ENCODE measurements at places on chromosomes 5 and 9.

DNA sequence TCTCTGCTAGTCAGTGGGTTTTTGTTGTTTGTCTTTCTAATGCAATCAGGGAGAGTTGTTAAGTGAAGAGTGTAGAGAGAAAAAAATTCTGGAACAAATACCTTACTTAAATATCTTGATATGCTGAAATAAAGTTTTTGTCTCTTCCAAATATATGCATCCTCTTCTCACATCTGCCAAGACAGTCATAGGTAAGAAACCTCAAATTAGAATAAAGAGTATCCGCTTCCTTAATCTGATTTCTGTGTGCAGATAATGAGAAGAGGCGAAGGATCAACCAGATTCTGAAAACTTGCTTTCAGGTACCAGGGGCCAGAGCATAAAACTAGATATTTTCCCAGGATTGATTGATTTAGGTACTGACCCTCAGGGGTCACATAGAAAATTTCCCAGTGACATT, 11.3 kb upstream of the IL6ST start:
- no peak for DNase-seq

DNA sequence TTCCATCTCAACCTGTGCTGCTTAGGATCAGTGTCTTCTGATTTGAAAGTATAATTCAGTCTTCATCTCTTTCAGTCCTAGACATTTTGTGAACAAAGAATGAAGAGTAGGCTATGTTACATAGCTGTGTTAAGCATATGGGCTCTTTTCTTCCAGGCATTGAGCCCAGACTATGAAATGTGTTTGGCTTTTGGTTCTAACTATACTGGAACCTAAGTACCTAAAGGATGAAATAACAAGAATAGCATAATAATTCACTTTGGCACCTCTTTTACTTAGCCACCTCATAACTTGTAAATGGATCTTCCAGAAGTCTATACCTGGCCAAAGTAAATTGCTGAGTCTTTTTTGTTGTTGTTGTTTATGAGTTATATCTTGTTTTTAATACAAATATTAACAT, 71.4 kb downstream of the SLF1 start:
- no peak for DNase-seq

GRCh38 chr5:1206521-1207412, 5.4 kb downstream of the SLC6A19 start:
- DNase-seq, result no peak

DNA sequence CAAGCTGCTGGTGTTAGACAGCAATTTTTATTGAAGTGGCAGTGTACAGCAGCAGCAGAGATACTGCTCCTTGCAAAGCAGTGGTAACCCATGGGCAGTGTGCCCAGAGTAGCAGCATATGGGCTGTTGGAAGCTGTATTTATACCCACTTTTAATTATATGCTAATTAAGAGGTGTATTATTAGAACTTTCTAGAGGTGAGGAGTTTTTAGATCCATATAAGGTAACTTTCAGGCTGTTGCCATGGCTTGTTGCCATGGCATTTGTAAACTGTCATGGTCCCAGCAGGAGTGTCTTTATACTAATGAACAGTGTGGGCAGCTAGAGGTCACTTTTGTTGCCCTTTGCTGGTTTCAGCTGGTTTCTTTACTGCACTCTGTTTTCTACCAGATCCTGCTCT, 3.7 kb upstream of the PJA2 start:
- DNase-seq, result no peak

DNA sequence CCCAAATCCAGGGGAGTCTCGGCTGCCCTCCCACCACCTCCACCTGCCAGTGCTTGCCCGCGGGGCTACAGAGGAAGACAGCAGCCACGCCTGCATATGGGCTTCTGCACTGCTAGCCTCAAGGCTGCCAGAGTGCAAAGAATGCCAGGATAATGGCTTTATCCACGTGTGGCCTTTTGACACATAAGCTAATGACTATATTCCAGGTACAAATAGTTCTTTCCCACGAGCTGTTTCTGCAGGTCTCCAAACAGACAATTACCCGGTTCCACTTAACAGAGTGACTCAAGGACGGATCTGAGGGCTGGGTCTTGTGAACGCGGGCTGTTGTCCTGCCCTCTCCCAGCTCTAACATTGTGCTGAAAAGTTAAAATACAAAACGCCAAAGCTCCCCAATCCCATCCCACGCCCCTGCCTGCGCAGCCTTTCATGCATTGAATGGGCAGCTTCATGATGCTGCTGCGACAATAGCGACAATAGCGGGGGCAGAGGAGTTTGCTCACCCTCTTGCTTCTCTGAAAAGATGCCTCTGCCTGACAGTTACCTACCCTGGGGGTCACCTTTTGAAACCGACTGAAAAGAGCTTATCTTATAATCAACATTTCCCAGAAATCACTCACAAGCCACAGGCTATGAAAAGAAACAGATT, 39.1 kb upstream of the MSH3 start:
- DNase-seq, result no peak

DNA sequence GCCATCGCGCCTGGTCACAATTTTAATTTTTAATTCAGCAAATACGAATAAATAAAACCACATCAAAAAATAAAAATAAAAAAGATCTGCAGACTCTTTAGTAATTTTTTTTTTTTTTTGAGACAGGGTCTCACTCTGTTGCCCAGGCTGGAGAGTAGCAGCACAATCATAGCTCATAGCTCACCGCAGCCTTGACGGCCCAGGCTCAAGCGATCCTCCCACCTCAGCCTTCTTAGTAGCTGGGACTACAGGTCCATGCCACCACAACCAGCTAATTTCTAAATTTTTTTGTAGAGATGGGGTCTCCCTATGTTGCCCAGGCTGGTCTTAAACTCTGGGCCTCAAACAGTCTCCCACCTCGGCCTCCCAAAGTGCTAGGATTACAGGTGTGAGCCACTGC, 14.2 kb downstream of the NANS start:
- no peak for DNase-seq

DNA sequence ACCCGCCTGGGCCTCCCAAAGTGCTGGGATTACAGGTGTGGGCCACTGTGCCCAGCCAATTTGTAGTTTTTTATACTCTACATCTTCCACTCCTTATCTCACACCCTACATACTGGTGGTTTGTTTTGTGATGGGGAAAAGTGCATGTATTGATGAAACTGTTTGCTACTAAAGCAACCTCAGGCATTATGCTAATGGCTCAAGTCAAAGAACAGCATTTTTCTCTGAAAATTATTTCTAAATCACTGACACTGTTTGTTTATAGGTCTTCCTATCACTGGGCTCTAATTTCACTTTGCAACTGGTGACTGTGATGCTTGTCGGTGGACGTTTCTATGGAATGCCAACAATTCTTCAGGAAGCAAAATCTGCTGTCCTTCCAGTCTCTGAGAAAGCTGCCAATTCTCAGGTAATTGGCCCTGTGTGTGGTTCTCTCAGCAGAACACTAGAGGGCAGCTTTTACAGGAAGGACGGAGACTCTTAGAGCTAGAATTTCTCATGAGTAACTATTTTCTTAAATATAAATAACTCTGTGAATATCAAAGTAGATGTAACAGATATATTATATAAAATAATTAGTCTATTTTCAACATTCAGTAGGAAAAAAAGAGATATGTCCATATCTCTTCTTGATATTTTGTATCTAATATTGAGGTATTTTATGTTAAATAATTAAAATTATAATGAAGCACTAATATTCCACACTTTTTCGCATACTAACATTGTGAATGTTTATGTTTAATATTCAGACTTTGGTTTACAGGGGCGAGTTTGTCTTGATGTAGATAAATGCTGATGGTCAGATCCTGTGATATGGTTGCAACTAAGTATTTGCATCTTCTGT, 244.1 kb downstream of the ADGRV1 start:
- peak; percentile 30 for DNase-seq

GRCh38 chr5:113132564-113132963, 156.0 kb downstream of the DCP2 start:
- DNase-seq, result no peak

All from fibroblast of skin of back (primary cell).